ENCODE measurements at places on chromosomes 16 and 17. TPM values are rescaled to one million over a fixed set of nuclear protein-coding genes. Genes with fewer than 3 reads are reported as not detected.

DNA sequence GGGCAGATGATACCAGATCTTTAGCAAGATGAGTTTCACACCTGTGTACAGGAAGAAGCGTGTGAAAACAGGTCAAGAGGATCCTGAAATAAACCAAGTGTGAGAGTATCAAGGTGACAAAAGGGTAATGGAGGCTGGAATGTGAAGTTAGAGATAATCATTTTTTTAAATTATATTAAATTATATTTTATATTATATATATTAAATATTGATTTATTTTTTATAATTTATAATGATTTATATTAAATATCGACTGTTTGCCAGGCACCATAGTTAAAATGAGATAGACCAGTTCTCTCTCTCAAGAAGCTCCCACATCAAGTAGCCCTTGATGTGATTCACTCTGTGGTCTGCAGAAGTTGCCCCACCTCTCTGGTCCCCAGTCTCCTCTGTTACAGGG, 360.2 kb upstream of the HSBP1 start:
- H3K4me1 ChIP-seq = no peaks in the 10 kb centered on the region
- H3K27me3 ChIP-seq = no peaks in the 10 kb centered on the region
- no peak overlapping the region for H3K27ac ChIP-seq
- no peak overlapping the region for H3K4me3 ChIP-seq

DNA sequence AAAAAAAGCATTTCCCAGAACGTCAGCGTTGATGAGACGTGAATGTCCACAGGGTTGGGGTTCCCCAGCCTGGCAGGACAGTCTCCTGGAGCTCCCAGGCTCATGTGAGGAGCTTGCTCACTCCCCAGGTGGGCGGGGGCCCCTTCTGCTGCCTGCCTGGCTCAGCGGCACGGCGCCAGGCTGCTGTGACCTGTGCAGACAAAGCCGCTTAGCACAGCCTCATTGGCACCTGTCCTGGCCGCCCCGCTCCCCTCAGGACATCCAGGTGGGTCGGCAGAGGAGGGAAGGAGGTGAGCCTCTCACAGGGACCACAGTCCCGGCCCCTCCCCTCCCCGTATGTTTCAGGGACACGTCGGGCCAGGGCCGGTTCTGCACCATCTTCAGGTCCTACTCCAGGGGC, 12.9 kb upstream of the WFIKKN1 start:
- no peak overlapping the region for H3K4me3 ChIP-seq
- H3K4me1 ChIP-seq = peaks cover 15% of the 10 kb centered on the region
- DNase-seq = no peak
- no peak overlapping the region for H3K27ac ChIP-seq
- no peaks in the 10 kb centered on the region for H3K27me3 ChIP-seq

DNA sequence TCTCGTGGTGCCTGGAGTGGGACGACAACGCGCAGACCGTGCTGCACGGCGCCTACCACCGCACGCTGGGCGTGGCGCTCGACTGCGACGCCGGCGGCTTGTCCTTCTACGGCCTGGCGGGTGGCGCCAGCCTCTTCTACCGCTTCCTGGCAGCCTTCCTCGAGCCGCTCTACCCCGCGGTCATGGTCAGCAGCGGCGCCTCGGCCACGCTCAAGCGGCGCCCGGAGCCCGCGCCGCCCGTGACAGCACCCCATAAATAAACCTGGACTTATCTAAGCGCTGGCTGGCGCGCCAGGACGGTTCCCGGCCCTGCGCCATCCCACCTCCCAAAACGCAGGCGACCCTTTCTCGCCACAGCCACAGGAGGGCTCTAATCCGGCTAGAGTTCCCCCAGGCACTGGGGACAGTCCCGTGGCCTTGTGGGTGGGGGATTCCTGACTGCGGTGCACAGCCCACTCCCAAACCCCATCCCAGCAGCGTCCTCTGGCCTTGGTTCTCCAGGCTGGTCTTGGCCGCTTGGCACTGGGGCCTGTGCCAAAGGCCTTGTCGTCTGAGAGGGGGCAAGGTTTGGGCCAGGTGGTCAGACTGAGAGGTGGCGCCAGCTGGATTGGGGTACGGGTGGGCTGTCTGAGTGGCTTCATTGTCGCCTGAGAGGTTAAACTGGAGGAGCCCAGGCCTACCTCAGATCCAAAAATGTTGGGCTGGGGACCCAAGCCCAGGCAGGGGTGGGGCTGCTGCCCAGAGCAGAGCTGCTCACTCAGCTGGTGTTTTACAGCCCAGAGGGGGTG, 10.1 kb upstream of the SLC16A5 start:
- H3K27ac ChIP-seq = peak overlapping the region; percentile 71
- peaks cover 2% of the 10 kb centered on the region for H3K27me3 ChIP-seq
- H3K4me1 ChIP-seq = peaks cover 28% of the 10 kb centered on the region
- no peak for DNase-seq
- H3K36me3 ChIP-seq = no peaks in the 10 kb centered on the region

- DNase-seq = no peak
- no peaks in the 10 kb centered on the region for H3K36me3 ChIP-seq
- no peaks in the 10 kb centered on the region for H3K27me3 ChIP-seq
- no peak overlapping the region for H3K4me3 ChIP-seq
- no peak overlapping the region for H3K27ac ChIP-seq
These were observed 25.5 kb downstream of the KDM8 start for GRCh38 chr16:27228621-27229501.

Gene FOXO3B
- 7.1 TPM for total RNA-seq

GRCh38 chr17:7437369-7437863, 1.9 kb upstream of the FGF11 start:
- H3K4me3 ChIP-seq = no peak overlapping the region
- H3K36me3 ChIP-seq = no peaks in the 10 kb centered on the region
- peaks cover 27% of the 10 kb centered on the region for H3K4me1 ChIP-seq
- no peak overlapping the region for H3K27ac ChIP-seq

Gene SMPD3
- 0.34 TPM for total RNA-seq

GRCh38 chr17:77877036-77877435, 81.5 kb upstream of the TNRC6C start:
- no peak overlapping the region for H3K27ac ChIP-seq
- H3K27me3 ChIP-seq = peaks cover 33% of the 10 kb centered on the region
- H3K4me1 ChIP-seq = peaks cover 25% of the 10 kb centered on the region
- H3K4me3 ChIP-seq = no peak overlapping the region
- no peak for DNase-seq

GRCh38 chr16:82995924-82996441, 369.2 kb downstream of the CDH13 start:
- peak overlapping the region; percentile 38 for H3K4me3 ChIP-seq
- DNase-seq = peak; percentile 80
- peak overlapping the region; percentile 60 for H3K27ac ChIP-seq

DNA sequence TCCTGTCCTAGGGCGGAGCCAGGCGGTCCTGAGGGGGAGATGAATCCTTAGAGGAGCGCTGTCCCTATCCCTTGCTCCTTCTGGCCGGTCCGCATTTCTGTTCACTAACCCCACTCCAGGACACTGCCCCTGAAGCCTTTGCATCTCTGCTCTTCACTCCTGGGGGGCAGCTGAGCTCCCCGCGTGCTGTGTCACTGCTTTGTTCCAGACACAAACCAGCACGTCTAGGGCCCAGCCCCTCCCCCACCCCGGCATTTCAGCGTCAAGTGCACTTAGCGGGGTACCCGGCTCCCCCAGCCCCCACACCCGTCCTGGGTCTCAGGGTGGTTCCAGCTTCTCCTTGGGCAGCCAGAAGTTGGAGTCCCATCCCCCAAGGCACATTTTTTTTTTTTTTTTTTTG, 8.9 kb downstream of the CORO6 start:
- no peak overlapping the region for H3K4me3 ChIP-seq
- peaks cover 32% of the 10 kb centered on the region for H3K4me1 ChIP-seq
- H3K27ac ChIP-seq = no peak overlapping the region
- H3K27me3 ChIP-seq = peaks cover 10% of the 10 kb centered on the region
- no peak for DNase-seq
- no peaks in the 10 kb centered on the region for H3K36me3 ChIP-seq

DNA sequence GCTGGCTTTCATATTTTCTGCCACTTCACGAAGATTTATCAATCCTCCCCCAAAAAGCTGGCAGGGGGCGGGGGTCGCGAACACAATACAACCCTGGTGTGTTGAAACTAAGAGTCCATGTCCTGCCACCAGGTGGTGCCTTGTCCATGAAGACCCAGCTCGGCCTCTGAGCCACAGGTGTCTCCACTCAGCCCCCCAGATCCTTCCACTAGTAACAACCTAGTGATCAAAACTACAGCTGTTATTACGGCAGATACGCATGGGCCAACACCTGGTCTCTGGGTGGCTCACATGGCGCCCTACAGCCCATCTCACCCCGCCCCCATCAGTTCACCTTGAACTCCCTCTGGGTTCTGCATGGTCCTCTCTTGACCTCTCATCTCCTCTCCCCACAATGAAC, 27.7 kb downstream of the USP7 start:
- no peak overlapping the region for H3K27ac ChIP-seq
- H3K36me3 ChIP-seq = no peaks in the 10 kb centered on the region
- no peak for DNase-seq
- H3K27me3 ChIP-seq = no peaks in the 10 kb centered on the region

All from astrocyte (in vitro differentiated cells and primary cell).